ENCODE measurements at places on chromosomes 3 and 15.

GRCh38 chr15:29924750-29925149 is 102.5 kb upstream of the TJP1 start:
- DNase-seq, result peak; percentile 85

DNA sequence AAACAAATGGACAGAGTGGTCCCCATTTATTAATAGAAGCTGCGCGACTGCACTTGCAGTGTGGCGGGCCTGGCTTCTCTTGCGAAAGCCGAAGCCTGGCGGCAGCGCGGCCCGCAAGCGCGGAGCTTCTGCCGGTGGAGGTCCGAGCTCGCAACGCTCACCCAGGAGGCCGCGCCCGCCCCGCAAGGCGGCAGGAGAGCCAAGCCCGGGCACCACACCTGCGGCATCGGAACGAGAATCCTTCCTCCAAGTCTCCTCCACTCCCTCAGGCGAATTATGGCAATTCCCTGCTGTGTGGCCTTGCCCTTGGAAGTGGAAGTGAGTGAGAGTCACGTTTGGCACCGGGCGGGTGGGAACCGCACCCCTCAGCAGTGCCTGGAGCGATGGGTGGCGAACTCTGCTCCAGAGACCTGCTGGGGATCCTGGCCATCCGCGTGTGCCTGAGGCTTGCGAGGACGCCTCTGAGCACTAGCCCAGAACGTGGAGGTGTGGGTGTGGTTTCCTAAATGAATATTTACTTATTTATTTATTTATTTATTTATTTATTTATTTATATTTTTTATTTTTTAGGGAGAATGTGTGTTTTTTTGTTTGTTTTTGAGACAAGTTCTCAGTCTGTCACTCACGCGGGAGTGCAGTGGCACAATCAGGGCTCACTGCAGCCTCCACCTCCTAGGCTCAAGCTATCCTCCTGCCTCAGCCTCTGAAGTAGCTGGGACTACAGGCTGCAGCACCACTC is 133.7 kb upstream of the UBE2E1 start:
- DNase-seq, result no peak

- peak; percentile 58 for DNase-seq
Observed at GRCh38 chr3:138493804-138494606, 59.6 kb downstream of the ESYT3 start.

DNA sequence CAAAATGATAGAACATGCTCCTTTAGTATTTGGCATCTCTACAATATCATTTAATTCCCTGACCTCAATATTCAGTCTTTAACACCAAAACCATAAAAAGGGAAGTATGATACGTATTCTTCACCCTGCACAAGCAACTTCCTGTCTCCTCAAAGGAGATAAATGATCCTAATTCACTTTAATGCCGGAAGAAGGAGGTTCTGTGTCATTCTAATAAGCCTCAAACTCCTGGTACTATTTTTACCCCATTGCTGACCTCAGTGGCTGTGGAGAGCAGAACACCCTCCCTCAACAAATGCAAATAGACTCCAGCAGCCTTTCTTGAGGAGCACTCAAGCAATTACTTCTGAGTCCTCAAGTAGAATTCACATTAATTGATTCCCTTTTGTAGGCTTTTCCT is 173.3 kb downstream of the TMEM108 start:
- DNase-seq, result no peak

DNA sequence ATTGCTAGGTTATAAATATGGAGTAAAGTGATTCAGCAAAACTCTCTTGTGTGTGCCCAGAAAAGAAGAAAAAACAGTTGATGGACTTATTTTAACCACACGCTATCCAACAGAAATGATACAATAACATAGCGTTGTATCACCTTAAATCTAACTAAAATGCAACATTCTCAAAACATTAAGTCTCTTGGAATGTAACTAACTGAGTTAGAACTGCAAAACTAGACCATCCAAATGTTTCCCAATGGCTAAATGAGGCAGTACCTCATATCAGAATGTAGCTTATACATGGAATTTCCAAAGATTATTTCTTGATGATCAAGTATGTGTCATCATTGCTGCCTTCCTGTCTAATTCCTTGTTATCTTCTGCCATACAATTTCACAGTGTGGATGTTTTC is 187.9 kb downstream of the CNTN3 start:
- DNase-seq, result peak; percentile 32

GRCh38 chr3:190117981-190118380 is 2.7 kb downstream of the P3H2 start:
- no peak for DNase-seq

GRCh38 chr3:98986073-98986472 is 84.6 kb upstream of the DCBLD2 start:
- DNase-seq, result peak; percentile 60

GRCh38 chr3:60343831-60344230 is 907.4 kb downstream of the FHIT start:
- DNase-seq, result no peak

DNA sequence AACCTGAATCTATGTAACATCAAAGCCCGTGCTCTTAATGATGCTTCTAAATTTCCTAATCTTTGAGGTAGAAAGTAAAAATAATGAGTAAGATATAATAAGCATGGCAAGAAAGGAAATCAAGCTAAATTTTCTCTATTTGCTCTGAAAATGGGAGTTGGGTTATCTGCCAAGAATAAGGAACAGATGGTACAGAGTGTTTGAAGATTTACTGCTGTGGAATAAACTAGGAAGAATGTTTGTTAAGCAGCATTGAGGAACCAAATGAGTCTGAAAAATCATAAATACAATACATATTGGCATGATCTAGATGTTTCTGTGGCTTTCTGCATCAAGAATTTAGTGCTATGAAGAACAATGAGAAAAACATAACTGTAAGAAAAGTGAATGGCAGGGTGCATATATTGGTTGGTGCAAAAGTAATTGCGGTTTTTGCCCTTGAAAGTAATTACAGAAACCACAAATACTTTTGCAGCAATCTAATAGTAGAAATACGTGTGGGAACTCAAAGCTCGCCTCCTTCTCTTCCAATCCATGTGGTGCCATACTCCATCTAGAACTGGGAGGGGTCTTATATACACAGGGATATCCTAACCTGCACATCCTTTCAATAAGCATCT is 87.6 kb downstream of the SUCNR1 start:
- no peak for DNase-seq

DNA sequence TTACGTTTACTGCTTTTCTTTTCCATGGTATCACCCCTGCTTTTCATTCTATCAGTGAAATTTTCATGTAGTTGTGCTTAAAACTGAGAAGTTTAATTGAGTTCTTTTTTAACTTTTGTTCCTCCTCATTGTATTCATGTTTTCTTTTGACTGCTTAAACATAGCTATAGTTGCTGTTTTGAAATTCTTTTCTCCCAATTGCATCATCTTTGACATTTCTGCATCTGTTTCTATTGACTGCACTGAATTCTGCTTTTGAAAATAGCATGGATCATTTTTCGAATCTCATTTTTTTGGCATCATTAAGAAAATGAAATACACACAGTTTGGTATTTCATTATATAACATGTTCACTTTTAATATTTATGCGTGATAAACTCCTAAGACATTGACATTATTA is 694.9 kb downstream of the MECOM start:
- no peak for DNase-seq

GRCh38 chr15:41862515-41863116 is 24.0 kb downstream of the PLA2G4B start:
- DNase-seq, result no peak

DNA sequence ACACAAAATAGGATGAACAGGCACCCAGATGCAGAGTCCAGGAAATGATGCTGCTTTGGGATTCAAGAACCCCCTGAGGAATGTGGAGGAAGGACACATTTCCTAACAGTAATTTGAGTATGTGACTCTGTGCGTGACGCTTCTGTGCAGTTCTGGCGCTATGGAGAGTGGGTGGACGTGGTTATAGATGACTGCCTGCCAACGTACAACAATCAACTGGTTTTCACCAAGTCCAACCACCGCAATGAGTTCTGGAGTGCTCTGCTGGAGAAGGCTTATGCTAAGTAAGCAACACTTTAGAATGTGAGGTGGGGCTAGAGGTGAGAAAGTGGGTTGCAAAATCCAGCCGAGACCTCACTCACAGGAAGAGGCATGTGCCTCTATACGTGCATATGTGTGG is 28.3 kb downstream of the CAPN3 start:
- DNase-seq, result peak; percentile 11

All from AG20443 (cell line).